ENCODE measurements at places on chromosomes 5 and 9.

- DNase-seq: no peak
These were observed 97.3 kb upstream of the HMHB1 start for GRCh38 chr5:143714629-143715028.

DNA sequence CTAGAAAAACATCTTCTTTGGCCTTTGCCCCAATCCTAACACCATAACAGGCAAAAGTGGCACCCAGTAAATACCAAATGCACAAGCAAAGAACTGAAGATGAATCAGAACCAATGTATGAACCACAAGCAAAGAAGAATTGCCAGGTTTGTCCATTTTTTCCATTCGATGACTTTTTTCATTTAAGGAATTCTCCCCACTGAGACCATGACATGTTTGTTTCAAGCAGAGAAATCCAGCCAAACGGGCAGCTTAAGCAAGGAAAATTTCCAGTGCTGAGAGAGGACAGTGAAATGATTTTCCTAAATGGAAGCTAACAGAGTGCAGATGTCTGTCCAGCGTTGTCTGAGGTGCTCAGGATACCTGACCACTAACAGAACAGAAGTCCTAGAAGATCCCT, 203.7 kb downstream of the ADAMTS12 start:
- DNase-seq: no peak

GRCh38 chr9:136757751-136758140, 297 bp downstream of the LCN8 start:
- DNase-seq: no peak

DNA sequence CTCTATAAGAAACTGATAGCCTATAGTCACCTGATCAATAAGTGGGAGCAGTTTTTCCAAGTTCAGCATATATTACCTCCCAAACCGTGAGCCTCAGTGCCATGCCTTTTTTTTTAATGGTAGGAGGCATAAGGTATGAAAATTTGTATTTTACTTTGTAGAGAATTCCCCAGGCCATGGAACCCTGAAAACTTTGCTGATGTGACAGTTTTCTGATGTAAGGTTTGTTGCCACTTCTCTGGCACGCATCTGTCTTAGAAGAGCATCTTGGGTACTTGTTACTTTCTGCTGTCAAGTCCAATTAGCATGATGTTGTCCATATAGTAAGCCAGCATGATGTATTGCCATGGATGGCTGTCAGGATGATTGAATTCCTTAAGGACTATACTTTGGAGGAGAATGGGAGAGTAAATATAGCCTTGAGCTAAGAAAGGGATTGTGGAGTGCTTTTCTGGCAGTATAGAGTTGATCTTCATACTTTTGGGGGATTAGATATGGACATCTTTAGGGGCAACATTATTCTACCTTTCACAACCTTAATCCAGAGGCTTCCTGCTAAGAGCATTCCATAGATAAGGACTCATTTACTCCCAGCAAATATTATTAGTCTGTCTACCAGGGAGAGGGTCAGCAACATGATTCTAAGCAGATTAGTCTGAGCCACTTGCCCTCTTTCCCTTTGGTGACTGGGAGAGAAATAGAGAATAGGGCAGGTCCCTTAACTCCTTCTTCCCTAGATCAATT, 389.6 kb downstream of the YTHDC2 start:
- DNase-seq: no peak

- no peak for DNase-seq
These were observed 190.3 kb downstream of the TLE1 start for GRCh38 chr9:81499021-81499454.

DNA sequence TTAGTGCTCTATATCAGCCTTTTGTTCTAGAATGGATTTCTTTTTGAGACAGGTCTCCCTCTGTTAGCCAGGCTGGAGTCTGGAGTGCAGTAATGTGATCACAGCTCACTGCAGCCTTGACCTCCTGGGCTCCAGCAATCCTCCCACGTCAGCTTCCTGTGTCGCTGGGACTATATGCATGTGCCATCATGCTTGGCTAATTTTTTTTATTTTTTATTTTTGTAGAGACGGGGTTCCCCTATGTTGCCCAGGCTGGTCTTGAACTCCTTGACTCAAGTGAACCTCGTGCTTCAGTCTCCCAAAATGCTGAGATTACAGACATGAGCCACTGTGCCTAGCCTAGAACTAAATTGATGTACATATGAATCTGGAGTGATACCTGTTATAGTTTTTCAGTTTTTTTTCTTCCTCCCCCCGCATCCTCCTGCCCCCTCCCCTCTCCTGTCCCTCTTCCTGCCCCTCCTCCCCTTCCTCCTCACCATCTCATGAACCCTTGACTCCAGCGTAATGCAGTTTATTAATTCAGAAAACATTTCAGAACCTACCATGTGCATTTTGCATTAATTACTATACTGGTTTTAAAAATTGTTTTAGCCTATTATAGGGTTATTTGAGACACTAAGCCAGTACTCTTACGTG, 37.4 kb upstream of the TNFAIP8 start:
- peak; percentile 64 for DNase-seq

DNA sequence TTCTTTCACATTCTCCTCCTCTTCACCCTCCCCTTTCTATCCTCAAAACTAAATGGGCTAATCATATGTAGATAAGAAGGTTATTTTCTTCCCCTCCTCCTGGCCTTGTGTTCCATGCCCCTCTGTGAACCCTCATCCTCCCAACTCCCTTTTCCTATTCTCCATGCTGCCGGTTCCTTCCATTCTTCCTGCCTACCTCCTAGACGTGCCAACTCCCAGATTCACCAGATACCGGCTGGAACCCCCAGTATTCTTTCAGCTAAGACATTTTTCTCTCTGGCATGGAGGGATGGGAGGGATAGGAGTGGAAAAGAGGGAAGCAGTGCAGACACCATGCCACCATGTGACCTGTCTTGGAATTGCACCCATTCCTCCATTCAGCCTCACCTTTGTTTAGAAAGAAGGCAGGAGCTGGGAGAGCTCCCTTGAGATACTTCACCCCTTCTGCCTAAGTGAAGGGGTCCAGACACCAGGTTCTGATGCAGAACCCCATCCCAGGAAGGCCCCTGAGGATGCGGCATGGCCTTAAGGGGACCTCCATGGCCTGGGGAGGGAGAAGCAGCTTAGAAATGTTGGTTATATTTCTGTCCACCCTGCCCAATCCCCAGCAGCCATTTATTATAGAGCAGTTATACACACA, 4.8 kb downstream of the DNAJB5 start:
- DNase-seq: peak; percentile 38

GRCh38 chr9:38274800-38275199, 117.7 kb upstream of the ALDH1B1 start:
- no peak for DNase-seq

- no peak for DNase-seq
These were observed 103.3 kb downstream of the ESM1 start for GRCh38 chr5:54882101-54882500.

DNA sequence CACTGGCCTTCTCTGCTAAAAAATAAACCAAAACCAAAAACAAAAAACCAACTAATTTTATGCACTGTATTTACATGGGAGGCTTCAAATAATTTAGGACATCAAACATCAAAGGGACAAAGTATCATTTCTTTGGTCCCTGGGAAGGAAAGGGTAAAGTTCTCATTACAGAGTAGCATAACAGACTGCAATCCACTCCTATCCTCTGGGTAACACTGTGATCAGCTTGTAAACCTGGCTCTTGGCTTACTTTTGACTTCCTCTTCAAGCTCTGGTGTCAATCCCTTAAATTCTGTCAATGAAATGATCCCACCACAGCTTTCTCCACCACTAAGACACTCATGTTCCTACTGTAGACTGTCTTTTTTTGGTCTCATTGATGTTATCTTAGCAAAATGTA, 69.8 kb upstream of the VCAN start:
- no peak for DNase-seq

- no peak for DNase-seq
These were observed 548.3 kb downstream of the SEMA5A start for GRCh38 chr5:8997542-8998070.
